ENCODE measurements at places on chromosomes 2 and 18.

DNA sequence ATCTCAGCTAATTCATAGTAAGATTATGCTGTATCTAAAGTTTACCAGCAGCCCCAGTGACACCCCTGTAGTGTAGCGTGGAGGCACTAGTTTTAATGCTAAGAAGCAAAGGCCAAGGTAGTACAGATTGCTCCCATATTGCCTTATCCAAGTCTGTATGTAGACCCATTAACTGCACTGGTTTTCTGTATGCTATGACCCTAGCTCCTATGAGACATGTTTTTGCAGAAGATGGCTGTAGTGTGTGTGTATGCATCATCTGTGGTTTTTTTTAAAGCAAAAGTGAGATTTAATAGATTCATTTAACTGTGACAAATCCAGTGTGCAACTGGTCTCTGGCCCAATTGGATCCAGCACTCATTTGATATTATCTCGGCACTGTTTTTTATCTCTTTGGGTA, 86.5 kb downstream of the HAUS1 start:
- DNase-seq = no peak

- DNase-seq = no peak
These were observed 139.0 kb upstream of the LINC00305 start for GRCh38 chr18:64287926-64288325.

GRCh38 chr2:23599667-23600066, 214.7 kb downstream of the KLHL29 start:
- no peak for DNase-seq

DNA sequence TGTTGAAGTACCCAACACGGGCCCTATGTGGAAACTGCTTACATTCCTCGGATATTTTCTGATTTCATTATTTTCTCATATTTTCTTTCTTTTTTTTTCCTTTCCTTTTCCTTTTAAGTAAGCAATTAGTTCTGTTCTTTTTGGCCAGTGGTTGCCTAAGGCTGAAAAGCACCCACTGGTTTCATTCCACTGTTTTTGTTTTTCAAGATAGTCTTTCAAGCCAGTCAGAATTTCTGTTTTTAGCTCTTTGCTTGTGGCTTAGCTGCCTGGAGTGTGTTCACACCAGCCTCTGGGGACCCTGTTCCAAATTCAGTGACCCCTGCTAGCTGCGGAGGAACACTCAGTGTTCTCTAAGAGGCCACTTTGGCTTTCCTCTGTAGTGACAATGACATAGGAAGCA, 73.6 kb downstream of the NRP2 start:
- DNase-seq = no peak

GRCh38 chr2:170554278-170554955, 160.7 kb upstream of the SP5 start:
- DNase-seq = no peak

DNA sequence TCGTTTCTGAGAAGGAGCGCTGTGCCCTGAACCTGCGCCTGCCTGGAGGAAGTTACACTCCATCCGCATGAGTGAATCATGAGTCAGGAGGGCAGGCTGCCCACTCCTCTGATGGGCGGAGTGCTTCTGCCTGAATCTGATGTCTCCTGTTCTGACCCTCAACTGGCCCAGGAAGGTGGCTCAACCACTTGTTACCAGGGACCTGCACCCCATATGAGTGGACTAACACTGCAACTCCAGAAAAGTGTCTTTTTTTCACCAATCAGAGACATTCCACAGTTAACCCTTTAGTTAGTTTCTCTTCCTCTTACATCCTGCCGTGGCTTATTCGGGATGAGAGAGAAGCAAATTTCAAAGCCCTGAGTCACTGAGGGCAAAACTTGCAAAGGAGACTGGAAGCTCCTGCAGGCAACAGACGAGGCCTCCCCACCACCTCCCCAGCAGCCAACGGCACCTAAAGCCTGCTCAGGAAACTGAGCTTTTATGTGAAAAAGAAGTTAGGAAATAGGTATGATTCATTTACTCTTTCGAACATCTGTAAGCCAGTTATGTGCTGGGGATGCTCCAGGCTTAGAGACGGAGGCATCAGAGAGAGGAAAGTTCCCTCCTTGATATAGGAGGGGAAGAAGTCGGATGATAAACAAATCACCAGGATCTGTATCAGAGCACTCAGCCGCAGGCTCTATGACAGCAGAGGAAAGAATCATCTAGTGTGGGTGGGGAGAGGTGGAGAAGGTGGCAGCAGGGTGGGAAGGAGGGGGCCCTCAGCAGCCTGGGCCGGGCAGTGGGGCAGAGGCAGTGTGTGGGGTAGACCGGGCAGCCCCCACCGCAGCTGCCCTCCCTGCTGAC, 30.9 kb downstream of the MBP start:
- DNase-seq = peak; percentile 72

GRCh38 chr2:98501876-98502275, 57.2 kb downstream of the INPP4A start:
- no peak for DNase-seq

DNA sequence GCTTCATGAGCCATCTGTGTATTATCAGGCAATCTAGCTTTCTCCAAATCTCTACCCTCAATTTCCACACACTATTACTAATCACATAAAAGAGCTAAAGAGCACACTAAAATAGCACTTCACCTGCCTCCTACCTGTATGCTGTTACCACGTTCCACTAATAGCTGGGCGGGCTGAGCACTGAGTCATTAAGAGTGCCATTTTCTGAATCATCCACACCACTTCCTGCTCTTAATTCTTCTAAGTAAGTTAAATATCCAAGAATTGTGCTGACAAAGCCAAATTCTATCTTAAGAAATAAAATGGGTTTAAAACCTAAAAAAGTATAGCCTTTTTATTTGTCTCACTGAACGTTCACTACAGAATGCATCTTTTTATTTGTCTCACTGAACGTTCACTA, 35.7 kb downstream of the NOL10 start:
- peak; percentile 10 for DNase-seq

DNA sequence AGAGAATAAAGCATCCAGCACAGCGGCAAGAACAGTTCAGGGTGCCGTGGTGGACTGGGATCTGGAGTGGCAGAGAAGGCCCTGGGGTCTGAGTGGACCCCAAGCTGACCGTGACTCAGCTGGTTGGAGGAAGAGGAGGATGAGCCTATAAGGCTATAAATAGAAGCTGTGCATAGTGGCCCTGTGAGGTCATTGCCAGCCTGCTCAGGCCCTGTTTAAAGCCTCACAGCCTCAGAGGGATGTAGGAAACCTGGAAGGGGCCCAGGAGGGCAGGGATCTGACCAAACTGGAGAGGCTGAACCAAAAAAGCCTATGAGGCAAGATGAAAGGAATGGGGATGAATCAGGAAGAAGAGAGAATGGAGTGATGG, 11.3 kb upstream of the DES start:
- DNase-seq = no peak

DNA sequence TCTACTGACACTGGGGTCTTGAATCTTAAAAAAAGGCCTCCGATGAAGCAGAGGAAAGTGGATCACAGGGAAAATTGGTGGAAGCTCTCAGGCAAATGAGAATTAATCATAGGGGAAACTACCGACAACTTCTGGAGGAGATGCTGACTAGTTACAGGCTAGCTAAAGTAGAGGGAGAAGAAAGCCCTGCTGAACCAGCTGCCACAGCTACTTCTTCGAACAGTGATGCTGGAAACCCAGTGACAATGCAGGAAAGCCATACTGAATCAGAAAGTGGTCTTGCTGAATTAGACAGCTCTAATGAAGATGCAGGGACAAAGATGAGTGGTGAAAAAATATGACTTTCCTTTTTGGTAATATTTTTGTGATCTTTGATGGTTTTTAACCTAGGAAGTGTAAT, 44.9 kb upstream of the SLC3A1 start:
- DNase-seq = no peak

DNA sequence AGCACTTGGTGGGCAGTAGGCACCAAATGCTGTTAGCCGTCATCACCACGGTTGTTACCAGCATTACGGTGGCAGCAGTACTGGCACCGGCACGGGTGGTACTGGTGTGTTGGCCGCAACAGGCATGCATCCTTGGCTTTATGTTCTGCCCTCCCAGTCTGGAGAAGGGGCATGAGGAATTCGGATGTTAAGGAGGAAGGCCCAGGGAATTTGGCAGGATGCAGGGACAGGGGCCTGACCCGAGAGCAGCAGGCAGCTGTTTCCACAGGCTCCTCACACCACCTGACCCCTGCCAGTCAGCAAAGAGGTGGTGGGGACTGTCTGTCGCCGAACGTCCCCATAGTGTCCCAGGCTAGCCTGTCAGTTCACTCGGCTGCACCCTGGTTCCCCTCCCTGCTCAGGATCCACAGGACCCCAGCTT, 79.0 kb downstream of the EDAR start:
- no peak for DNase-seq

- DNase-seq = no peak
These were observed 179.2 kb downstream of the RIT2 start for GRCh38 chr18:42936289-42936688.

All from stimulated activated CD8-positive, alpha-beta memory T cell treated with anti-CD3 and anti-CD28 coated beads, Interleukin-7, amount 100 ng/mL, for 48 hours (primary cell).